Suprapubic skin (tissue), 4 donors: ENCODE measurements at places on chromosomes 11 and 22. TPM values are rescaled to one million over a fixed set of nuclear protein-coding genes. Genes with fewer than 3 reads are reported as not detected.

Gene GUCY1A2
- total RNA-seq = 0.49 TPM

Gene RFPL2
- not detected for total RNA-seq

GRCh38 chr11:90997241-90997640 is 774.4 kb upstream of the CHORDC1 start:
- no peaks in the 10 kb centered on the region for H3K36me3 ChIP-seq
- H3K27ac ChIP-seq = no peak overlapping the region
- H3K4me3 ChIP-seq = no peak overlapping the region

GRCh38 chr11:79285756-79286155 is 155.1 kb downstream of the TENM4 start:
- no peak for DNase-seq
- H3K4me3 ChIP-seq = no peak overlapping the region
- no peaks in the 10 kb centered on the region for H3K4me1 ChIP-seq

DNA sequence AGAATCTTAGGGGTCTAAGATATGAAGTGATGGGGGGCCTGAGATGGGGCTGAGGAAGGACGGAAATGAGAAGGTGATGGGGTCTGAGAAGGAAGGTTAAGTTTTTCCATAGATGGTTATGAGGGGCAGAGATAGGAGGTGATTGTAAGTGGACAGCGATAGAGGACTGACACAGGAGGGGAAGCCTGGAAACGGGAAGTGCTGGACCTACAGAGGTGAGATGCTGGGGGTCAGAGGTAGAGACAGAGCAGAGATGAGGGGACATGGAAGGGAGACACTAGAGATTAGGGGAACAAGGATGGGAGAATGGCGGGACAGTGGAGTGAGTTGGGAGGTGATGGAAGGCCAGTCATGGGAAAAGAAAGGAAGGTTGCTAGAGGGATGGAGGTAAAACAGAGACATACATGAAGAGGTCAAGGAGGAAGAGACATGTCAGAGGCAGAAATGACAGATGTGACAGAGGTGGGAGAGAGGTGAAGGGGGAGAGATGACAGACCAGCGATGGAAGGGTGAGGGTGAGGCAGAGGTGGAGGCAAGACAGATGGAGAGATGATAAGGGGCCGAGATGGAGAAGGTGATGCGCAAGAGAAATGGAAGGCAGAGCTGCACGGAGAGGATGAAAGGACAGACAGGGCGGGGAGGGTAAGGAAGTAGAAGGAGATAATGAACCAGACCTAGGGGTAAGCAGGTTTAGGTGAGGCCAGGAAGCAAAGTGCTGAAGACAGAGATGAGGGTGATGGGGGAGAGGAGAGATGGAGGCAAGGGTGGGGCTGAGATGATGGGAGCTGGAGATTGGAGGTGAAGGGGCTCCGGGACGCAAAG is 50.8 kb downstream of the SLC22A12 start:
- H3K4me1 ChIP-seq = peaks cover 23% of the 10 kb centered on the region
- DNase-seq = no peak
- H3K27me3 ChIP-seq = peaks cover 92% of the 10 kb centered on the region
- no peaks in the 10 kb centered on the region for H3K36me3 ChIP-seq
- no peak overlapping the region for H3K4me3 ChIP-seq
- H3K27ac ChIP-seq = no peak overlapping the region
